ENCODE measurements at places on chromosomes 16 and 17. TPM values are rescaled to one million over a fixed set of nuclear protein-coding genes. Genes with fewer than 3 reads are reported as not detected.
A peak's percentile ranks its signal among the peaks of the same experiment; 100 is the strongest.

PDILT gene
- not detected for total RNA-seq

- H3K27ac ChIP-seq, result peak within 1 kb of the TSS; percentile 54
- H3K36me3 ChIP-seq, result 0 out of 2 replicates have a peak, but pooled peaks cover 5% of the 10 kb centered on the region
- H3K4me1 ChIP-seq, result peaks cover 7% of the 10 kb centered on the region
These were observed at the start of gene MIF4GD for GRCh38 chr17:75270966-75271232. Gene MIF4GD (minus strand): TSS chr17:75271231. CDS start chr17:75270195, 1,036 bp downstream.

DNA sequence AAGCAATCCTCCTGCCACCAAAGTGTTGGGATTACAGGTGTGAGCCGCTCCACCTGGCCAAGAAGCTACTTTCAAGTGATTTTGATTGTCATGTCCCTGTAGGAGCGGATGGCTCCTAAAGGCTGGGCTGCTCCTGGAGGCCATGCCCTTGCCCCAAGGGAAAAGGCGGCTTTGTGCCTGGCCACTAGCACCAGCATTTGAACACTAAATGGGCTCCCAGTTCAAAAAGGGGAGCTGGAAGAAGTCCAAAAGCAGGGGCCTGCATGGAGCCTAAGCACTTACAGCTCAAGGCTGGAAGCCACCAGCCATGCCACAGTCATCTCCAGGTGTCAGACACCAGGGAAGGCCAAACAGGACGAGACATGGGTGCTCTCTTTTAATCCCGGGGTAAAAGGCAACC is 26.8 kb downstream of the SPHK1 start:
- DNase-seq, result no peak
- no peaks in the 10 kb centered on the region for H3K36me3 ChIP-seq
- H3K4me3 ChIP-seq, result no peak overlapping the region

DNA sequence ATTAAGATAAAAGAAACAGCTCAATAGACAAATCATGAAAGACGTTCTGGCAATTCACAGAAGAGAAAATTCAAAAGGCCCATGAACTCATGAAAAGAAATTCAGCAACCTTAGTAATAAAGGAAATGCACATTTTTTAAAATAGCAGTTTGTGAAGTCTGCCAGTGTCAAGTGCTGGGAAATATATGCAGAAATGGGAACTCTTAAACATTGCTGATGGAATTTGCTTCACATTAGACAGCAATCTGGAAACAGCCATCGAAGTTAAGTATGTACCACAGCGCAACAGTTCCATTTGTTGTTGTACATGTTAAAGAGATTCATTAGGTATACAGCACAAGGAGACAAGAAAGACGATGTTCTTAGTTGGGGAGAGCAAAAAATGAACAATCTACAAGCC is 319.4 kb upstream of the SALL1 start:
- no peak overlapping the region for H3K27ac ChIP-seq
- H3K27me3 ChIP-seq, result peaks cover 21% of the 10 kb centered on the region
- no peak overlapping the region for H3K4me3 ChIP-seq
- DNase-seq, result no peak
- H3K4me1 ChIP-seq, result no peaks in the 10 kb centered on the region

CFAP119 gene
- 19.9 TPM for total RNA-seq

GRCh38 chr17:73347351-73347750 is 35.5 kb upstream of the CDC42EP4 start:
- no peaks in the 10 kb centered on the region for H3K36me3 ChIP-seq
- peaks cover 23% of the 10 kb centered on the region for H3K4me1 ChIP-seq
- H3K27ac ChIP-seq, result no peak overlapping the region
- DNase-seq, result no peak
- H3K27me3 ChIP-seq, result no peaks in the 10 kb centered on the region
- H3K4me3 ChIP-seq, result no peak overlapping the region
